ENCODE measurements at places on chromosomes 16 and 17. TPM values are rescaled to one million over a fixed set of nuclear protein-coding genes. Genes with fewer than 3 reads are reported as not detected.

TBX6 gene
- polyA plus RNA-seq: not detected

ABCA8 gene
- polyA plus RNA-seq: not detected

ATP2A3 gene
- polyA plus RNA-seq: 35.1 TPM

CLEC10A gene
- 13.5 TPM for polyA plus RNA-seq

RTN4RL1 gene
- polyA plus RNA-seq: not detected

EVPLL gene
- polyA plus RNA-seq: not detected

PRAC2 gene
- polyA plus RNA-seq: not detected

Data from immature natural killer cell (primary cell).